ENCODE measurements at places on chromosomes 13 and 19.
A peak's percentile ranks its signal among the peaks of the same experiment; 100 is the strongest.

GRCh38 chr13:73259061-73260017 lies 200.5 kb downstream of the KLF5 start:
- H3K36me3 ChIP-seq, result no peaks in the 10 kb centered on the region
- H3K4me3 ChIP-seq, result no peak overlapping the region
- H3K27me3 ChIP-seq, result peaks cover 3% of the 10 kb centered on the region
- no peak for DNase-seq
- H3K4me1 ChIP-seq, result peaks cover 3% of the 10 kb centered on the region

GRCh38 chr13:75493156-75493555 lies 11.2 kb upstream of the TBC1D4 start:
- peaks cover 20% of the 10 kb centered on the region for H3K27me3 ChIP-seq
- no peak overlapping the region for H3K27ac ChIP-seq

DNA sequence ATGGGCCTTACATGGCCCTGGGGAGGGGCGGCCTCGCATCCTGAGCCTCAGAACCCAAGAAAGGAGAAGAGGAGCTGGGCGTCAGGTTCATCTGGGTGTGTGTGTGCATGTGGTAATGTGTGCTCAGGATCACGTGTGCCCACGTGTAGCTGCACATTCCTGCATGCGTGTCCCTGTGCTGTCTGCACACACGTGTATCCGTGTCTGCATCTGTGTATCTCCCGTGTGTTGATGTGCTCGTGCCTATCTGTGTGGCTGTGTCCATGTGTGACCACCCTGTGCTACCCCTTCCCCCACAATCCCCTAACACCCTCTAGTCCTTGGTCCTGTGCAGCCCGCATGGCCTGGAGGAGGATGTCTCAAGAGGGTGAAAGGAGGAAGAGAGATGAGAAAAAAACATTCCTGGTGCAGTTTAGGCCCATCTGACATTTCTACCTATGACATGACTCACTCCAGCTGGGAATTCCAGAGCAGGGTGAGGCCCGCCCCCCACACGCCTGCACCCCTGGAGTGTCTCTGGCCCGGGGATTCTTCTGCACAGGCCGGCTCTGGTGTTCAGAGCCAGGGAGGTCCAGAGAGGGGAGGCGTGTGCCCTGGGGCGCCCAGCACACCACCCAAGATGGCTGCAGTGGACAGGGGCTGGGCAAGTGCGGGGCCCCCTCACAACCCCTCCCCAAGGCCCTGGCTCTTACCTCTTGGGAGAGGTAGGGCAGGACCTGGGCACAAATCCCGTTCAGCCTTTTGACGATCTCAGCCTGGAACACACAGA lies 7.1 kb downstream of the TLE5 start:
- peaks cover 36% of the 10 kb centered on the region for H3K4me1 ChIP-seq
- peak overlapping the region; percentile 65 for H3K27ac ChIP-seq
- H3K36me3 ChIP-seq, result peaks cover 49% of the 10 kb centered on the region
- H3K27me3 ChIP-seq, result no peaks in the 10 kb centered on the region
- no peak overlapping the region for H3K4me3 ChIP-seq

DNA sequence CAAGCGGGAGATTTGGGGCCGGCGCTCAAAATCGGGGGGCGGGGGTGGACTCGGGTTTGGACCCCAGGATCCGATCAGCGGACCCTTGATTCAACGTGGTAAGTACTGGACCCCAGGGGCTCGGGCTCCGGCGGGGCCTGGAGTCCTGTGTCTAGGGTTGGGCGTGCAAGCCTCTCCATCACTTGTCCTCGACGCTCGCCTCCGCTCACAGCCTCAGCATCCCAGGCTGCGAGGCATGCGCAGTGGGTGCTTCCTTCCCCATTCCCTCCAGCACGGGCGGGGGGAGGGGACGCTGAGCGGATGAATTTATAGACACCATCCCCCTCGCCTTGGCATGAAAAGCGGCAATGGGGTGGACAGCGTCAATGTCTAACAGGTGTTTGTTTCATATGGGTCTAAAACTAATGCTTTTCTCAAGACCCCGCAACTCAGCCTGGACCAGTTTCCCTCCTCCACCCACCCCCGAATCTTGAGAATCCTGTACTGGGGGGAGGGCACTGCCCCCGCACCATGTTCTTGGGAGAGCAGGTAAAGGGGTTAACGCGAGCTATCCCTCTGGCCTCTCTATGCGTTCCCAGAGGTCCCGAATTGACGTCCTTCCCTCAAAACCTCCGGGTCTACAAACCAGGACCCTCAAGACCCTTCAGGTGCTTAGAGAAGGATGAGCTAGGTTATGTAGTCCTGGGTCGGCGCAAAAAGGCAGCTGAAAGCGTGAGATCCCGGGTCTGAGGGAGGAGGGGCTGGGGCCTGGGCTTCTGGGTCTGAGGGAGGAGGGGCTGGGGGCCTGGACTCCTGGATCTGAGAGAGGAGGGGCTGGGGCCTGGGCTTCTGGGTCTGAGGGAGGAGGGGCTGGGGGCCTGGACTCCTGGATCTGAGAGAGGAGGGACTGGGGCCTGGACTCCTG lies 579 bp downstream of the CPT1C start:
- H3K36me3 ChIP-seq, result peaks cover 17% of the 10 kb centered on the region
- peaks cover 41% of the 10 kb centered on the region for H3K4me1 ChIP-seq
- H3K27ac ChIP-seq, result no peak overlapping the region
- peaks cover 21% of the 10 kb centered on the region for H3K27me3 ChIP-seq
- no peak for DNase-seq
- H3K4me3 ChIP-seq, result peak overlapping the region; percentile 55

- DNase-seq, result no peak
- no peaks in the 10 kb centered on the region for H3K36me3 ChIP-seq
- H3K4me1 ChIP-seq, result no peaks in the 10 kb centered on the region
- H3K27ac ChIP-seq, result no peak overlapping the region
- H3K4me3 ChIP-seq, result no peak overlapping the region
- H3K27me3 ChIP-seq, result no peaks in the 10 kb centered on the region
Observed at GRCh38 chr13:75151081-75151643, 330.8 kb downstream of the TBC1D4 start.
